ENCODE measurements at places on chromosomes 4 and X.

GRCh38 chr4:76630741-76631140 lies 195.7 kb downstream of the SHROOM3 start:
- DNase-seq = no peak

- DNase-seq = no peak
Observed at GRCh38 chr4:174739576-174739975, 89.5 kb downstream of the GLRA3 start.

- DNase-seq = no peak
Observed at GRCh38 chr4:26175006-26175786, 145.6 kb upstream of the RBPJ start.

- DNase-seq = no peak
Observed at GRCh38 chr4:112279025-112279881, 6.5 kb downstream of the TIFA start.

DNA sequence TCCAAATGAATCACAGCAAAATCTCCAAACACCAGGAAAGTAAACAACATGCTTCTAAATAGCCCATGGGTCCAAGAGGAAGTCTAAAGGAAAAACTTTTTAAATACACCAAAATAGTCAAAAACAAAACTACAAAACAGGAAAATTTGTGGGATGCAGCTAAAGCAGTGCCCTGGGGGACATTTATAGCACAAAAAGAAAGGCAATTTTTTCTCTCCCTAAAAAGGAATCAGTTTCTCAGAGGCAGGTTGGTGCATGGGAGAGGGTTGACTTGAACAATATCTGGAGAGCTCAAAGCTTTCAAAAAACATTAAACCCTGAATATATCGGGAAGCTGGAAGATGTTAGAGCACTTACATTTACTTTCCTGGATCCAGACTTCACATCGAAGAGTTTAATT lies 15.7 kb upstream of the DUSP9 start:
- DNase-seq = no peak

DNA sequence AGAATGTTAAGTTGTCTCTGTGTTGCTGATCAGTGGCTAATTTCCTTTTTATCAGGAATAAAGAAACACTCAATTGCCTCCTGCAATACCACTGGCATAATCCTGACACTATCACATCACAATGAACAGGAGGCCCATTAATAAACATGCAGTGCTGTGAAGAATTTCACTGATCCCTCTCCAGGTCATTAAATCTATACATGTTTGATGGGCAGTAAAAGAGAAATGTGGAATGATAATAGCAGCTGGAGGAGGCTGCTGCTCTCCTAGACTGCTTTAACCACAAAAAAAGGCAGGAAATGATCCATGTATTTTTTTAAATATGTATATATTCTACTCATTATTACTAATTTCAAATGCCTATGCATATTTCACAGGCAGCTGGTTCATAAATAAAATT lies 202.1 kb downstream of the CENPC start:
- peak; percentile 7 for DNase-seq

- no peak for DNase-seq
Observed at GRCh38 chrX:48714573-48714972, 18.0 kb downstream of the SUV39H1 start.

DNA sequence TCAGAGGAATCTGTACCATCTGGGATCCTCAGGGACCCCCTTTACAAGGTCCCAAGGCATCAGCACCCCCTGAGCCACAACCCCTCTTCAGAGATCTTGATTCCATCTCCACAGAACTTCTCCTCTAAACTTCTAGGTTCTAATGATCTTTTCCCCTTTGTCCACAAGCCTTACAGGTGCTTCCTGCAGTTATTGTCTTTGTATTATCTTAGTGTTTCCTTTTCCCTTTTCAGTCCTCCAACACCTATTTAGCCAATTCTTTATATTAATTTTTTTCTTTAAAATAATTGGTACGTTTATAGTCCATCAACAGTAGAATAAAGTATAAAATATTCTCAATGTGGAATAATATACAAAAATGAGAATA lies 35.2 kb upstream of the FAM241A start:
- no peak for DNase-seq

- DNase-seq = no peak
Observed at GRCh38 chr4:76515975-76516843, 81.2 kb downstream of the SHROOM3 start.

DNA sequence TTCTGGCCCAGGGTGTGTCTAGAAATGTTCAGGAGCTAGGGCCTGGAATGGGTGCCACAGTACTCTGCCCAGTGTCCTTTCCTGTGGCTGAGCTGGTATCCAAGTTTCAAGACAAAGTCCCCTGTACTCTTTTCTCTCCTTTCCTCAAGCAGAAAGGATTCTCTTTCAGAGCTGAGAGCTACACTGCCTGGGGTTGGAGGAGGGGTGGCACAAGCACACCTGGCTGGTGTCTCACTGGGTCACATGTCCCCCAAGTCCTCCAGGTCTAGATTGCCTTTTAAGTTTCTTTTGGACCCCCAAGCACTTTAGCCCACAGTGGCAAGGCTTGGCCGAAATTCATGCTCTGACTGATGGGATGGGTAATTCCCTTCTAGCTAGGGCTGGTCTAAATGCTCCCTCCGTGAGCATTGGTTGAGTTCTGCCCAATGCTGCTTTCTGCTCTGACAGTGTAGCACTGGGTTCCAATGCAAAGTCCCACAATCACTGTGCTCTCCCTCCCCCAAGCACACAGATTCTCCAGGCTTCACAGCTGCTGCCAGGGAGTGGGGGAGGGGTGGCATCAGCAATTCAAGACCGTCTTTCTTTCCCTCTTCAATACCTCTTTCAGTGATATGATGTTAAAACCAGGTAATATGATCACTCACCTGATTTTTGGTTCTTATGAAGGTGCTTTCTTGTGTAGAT lies 47.8 kb downstream of the BEX3 start:
- DNase-seq = peak; percentile 13

GRCh38 chrX:14694611-14695010 lies 165.3 kb downstream of the GLRA2 start:
- DNase-seq = no peak

DNA sequence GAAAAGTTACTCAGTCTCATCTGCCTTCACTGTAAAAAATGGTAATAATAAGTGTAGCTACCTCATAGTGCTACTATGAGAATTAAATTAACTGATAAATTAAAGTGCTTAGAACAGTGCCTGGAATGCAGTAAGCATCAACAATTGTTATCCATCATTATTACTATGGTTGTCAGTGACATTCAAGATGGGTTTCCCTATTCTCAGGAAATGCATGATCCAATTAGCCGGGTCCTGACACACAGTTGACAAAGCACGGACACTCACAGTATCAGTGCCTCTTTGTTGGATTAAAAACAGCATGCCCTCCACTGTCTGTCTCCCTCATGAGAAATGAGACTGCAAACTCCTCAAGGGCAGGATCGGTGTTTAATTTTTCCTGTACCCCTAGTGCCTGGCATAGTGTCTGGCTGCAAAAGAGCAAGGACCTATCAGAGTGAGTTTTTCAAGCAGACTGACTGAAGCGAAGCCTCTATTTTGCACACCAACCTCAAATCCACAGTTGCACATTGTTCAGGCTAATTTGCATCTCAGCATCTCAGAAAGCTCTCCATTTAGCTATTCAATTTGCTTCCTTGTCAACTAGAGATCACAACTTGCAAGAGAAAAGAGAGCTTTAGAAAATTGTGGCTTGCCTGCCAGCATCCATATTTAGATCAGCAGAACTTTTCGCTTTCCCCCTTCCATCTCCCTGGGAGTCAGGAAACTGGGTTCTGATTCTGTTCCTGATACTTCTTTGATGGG lies 122.9 kb downstream of the LDB2 start:
- no peak for DNase-seq

Measured in spinal cord (tissue), 10 donors.